Umbilical cord (tissue), 2 donors: ENCODE measurements at places on chromosomes 12 and 14. TPM values are rescaled to one million over a fixed set of nuclear protein-coding genes. Genes with fewer than 3 reads are reported as not detected.

GRCh38 chr14:90321891-90322290 is 9.8 kb downstream of the NRDE2 start:
- DNase-seq = no peak

KRT71 gene
- total RNA-seq = not detected

DNA sequence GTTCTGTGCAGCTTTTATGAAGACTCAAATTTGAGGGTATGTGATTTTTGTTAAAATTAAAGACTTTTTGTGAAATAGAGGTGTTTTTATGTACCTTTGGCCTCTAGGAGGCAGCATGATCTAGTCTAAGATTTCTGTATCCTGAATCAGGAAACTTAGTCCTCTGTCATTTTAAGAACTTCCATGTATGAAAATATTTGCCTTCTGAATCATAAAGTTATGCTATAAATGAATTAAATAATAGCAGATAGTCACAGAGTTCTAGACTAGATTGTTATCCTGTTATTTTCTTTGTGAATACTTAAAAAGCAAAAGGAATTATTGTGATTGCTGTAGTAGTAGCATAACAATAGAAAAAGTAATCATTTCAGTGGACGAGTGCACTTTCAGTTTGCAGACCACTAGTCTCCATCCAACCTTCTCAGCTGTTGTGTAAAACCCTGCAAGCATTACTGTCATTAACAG is 56.3 kb downstream of the FGD4 start:
- DNase-seq = peak; percentile 86

- DNase-seq = no peak
Measured at GRCh38 chr12:131352296-131352900, 358.5 kb upstream of the SFSWAP start.

DNA sequence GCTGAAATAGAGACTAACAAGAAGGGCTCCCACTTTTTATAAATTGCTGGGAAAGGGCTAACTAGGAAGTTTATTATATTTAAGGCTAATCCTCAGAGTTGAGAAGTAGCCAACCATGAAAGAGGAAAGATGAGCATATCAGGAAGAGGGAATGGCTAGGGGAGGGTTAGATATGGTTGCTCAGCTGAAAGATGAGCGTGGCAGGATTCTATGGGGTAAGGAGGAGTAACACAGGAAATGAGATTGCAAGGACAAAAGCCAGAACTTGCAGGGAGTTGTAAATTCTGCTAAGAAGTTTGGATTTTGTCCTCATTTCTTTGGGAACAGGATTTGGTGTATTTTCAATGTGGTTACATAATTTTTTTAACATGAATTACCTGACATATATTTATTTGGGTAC is 127.4 kb upstream of the ATP2B1 start:
- DNase-seq = no peak

RACGAP1 gene
- total RNA-seq = 27.2 TPM

- DNase-seq = no peak
Measured at GRCh38 chr12:74481078-74481477, 56.6 kb upstream of the ATXN7L3B start.

DNA sequence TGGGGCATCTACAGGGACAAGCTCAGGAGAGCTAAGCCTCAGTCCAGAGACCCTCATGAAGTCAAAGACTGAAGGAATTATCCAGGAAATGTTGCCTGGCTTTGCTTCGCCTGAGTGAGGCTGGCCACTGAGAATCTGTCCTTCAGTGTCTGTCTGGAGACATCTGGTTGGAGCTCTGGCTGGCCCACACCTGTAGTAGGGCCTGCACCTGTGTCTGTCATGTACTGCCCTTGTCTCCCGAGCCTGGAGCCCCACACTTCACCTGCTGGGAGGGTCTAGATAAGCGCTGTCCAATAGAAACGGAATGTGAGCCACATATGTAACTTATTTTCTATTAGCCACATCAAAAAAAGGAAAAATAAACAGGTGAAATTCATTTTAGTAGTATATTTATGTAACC is 9.9 kb upstream of the HDAC7 start:
- no peak for DNase-seq

GRCh38 chr12:28374556-28374955 is 184.3 kb downstream of the CCDC91 start:
- DNase-seq = peak; percentile 51

GRCh38 chr14:92706386-92706785 is 42.0 kb downstream of the LGMN start:
- DNase-seq = no peak

DNA sequence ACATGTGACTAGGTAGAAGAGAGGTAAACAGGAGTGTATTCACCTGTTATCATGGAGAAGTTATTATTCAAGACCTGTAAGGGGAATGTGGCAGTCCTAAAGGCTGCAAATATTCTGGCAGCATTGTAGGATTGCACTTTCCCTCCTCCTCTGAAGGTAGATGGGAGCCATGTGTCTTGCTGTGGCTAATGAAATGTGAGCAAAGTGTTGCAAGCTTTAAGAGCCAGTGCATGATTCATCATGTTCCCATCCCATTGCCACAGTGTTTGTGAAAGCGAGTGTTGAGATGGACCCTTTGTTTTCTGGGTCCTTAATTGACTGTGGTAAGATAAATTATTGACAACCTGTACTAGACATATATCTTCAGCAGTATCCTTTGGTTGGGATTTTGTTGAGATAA is 128.7 kb downstream of the RGS6 start:
- DNase-seq = no peak

TAS2R8 gene
- total RNA-seq = 1.7 TPM

ZDHHC22 gene
- 0.24 TPM for total RNA-seq

DNA sequence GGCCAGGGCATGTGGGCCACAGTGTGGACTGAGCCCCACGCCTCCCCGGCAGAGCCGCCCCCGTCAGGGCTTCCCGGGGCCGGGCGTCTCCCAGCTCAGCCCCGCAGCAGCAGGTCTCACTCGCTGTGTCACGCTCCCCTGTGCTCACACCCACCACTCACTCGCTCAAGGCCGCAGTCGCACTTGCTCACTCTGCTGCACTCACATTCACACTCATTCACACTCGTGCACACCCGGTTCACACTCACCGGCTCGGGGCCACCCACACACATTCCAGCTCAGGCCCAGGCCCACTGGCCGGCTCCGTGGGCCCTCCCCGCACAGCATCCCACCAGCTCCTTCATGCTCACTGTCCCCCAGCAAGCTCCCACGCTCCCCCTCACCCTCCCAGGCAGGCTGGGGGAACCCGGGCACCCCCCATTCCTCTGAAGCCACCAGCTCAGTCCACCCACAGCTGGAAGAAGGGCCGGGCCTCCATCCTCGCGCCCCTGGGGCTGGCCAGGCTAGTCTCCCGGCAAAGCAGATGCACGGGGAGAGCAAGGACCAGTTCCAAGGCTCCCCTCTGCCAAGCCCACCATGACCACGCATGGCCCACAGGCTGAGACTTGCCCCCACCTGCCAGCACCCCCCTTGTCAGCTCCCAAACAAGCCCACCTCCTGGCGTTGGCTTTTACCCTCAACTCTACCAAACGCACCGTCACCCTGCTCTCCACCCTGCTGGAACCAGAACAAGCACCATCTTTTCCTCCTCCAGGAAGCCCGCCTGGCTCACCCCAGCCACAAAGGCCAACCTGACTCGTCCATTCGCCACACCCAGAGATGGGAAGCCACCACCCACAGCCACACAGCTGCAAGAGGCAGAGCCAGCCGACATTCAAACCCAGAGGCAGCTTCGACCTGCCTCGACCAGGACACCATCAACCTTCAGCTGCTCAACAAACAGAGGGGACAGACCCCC is 28.0 kb downstream of the NCOR2 start:
- DNase-seq = no peak

GRCh38 chr12:89863493-89863938 is 154.9 kb upstream of the ATP2B1 start:
- no peak for DNase-seq

- no peak for DNase-seq
Measured at GRCh38 chr12:115810122-115810901, 467.2 kb downstream of the MED13L start.

- no peak for DNase-seq
Measured at GRCh38 chr12:112514926-112515642, 96.3 kb downstream of the PTPN11 start.

DNA sequence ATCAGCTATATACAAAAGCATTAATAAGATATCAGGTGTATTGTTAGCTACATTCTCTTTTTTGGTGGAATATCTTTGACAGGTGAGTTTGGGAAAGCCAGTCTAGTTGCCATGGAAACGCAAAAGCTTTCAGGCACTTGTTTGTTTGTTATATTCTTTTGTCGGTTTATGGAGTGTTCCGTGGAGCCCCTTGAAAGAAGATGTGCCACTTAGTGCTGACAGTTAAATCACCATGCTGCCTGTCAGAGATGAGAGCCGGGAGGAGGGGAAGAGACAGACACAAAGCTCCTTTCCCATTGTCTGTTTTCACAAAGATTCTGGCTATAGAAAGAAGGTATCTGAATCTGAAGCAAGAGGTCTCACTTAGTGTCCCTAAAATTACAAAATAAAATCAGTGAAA is 170.8 kb downstream of the SNAPC1 start:
- DNase-seq = no peak

CLEC4E gene
- total RNA-seq = 0.48 TPM

DNA sequence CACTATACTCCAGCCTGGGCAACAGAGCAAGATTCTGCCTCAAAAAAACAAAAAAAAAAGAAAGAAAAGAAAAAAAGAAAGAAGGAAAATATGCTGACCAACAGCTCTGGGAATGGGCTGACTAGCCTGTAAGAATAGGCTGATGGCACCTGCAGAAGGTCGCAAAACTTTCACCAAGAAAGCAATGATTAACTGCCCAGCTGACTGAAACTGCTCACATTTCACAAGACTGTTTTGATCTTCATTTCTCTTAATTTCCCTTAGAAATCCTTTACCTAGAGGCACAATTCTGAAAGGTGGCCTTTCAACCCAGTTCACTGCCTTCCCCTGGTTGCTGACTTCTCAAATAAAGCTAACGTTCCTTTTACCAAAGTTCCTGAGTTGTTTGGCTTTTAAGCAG is 12.4 kb downstream of the BEST3 start:
- DNase-seq = no peak

GRCh38 chr12:75981247-75982168 is 50.1 kb downstream of the PHLDA1 start:
- no peak for DNase-seq

CYP27B1 gene
- not detected for total RNA-seq

CPM gene
- 1.7 TPM for total RNA-seq

SERPINA12 gene
- not detected for total RNA-seq

UBC gene
- total RNA-seq = 1,088 TPM

GRCh38 chr12:67704071-67704470 is 55.5 kb downstream of the DYRK2 start:
- no peak for DNase-seq

DNA sequence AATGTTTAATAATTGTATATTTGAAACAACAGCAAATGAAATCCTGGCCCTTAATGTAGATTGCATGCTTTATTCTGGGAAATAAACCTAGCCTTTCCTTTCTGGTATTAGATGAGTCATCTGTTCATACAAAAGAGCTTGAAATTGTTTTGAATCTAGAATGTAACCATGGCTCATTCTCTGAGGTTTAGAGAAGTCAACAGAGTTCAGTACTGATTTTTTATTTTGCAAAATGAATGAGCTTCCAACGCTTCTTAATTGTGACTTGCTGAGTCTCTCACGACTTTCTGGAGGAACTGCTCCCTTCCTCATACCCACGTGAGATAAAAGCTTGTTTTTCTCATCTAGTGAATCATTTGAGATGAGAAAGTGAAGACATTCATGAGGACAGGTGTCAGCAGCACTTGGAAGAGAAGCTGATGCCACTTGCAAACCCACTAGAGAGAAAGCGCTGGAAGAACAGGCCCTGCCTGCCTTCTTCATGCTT is 509.6 kb downstream of the VRK1 start:
- no peak for DNase-seq

GRCh38 chr12:76155157-76155670 is 70.7 kb upstream of the NAP1L1 start:
- peak; percentile 54 for DNase-seq

SLC38A1 gene
- total RNA-seq = 159 TPM

HOTAIR gene
- 12.5 TPM for total RNA-seq

LGR5 gene
- 4.1 TPM for total RNA-seq

GRCh38 chr14:22554498-22555383 is 34.3 kb downstream of the DAD1 start:
- no peak for DNase-seq

GLIPR1L1 gene
- total RNA-seq = not detected

- no peak for DNase-seq
Measured at GRCh38 chr14:36194663-36195062, 18.1 kb upstream of the PTCSC3 start.

DNA sequence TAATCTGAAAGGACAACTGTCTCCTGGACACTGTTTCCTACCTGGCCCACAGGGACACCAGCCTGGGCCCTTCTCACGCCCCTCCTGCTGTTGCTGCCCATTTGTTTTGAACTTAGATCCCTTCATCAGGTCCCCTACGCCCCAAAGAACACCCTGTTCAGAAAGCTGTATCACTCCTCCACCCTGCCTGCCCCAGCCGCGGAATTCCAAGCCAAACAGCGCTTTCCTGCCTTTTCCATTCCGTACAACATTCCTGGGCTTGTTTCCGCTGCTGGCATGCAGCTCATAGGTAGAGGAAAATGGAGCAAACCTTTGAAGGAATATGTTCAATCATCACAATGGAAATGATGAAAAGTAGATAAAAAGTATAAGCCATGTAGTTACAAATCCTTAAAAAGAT is 12.8 kb upstream of the GSG1 start:
- peak; percentile 40 for DNase-seq

MON2 gene
- 93.9 TPM for total RNA-seq

DNA sequence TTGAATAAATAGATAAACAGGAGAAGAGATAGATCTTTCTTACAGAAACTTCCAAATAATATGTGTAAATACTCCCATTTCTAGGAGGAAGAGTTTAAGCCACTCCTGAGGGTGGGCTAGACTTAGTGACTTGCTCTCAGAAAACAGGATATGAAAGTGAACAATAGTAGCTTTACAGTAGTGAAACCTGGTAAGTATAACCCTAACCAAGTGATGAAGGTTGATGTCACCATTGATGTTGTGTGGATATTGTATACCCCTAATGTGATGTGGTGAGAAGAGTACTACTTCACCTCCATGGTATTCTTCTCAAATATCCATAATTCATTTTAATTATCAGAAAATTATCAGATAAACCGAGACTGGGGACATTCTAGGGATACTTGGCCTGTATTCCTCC is 20.9 kb downstream of the AKAP6 start:
- DNase-seq = no peak

- peak; percentile 89 for DNase-seq
Measured at GRCh38 chr12:107759410-107759809, 1.5 kb downstream of the PRDM4 start.

SLC22A17 gene
- total RNA-seq = 38.8 TPM

SIX1 gene
- 1.2 TPM for total RNA-seq

SLCO1B1 gene
- total RNA-seq = not detected

POTEM gene
- total RNA-seq = not detected

PAWR gene
- total RNA-seq = 81.9 TPM

FLRT2 gene
- total RNA-seq = 59.2 TPM

- DNase-seq = no peak
Measured at GRCh38 chr12:110203546-110203945, 77.5 kb upstream of the ATP2A2 start.

ZBTB25 gene
- total RNA-seq = 11.8 TPM

ETFBKMT gene
- total RNA-seq = 8.9 TPM

GRCh38 chr14:34257505-34257904 is 204.5 kb downstream of the SPTSSA start:
- no peak for DNase-seq

RESF1 gene
- total RNA-seq = 33.5 TPM
